Ovary (tissue), 10 donors: ENCODE measurements at places on chromosomes 6 and 20. TPM values are rescaled to one million over a fixed set of nuclear protein-coding genes. Genes with fewer than 3 reads are reported as not detected.

- no peaks in the 10 kb centered on the region for H3K36me3 ChIP-seq
- no peaks in the 10 kb centered on the region for H3K4me1 ChIP-seq
- H3K27me3 ChIP-seq: no peaks in the 10 kb centered on the region
- no peak for DNase-seq
These were observed 70.8 kb downstream of the EYA2 start for GRCh38 chr20:46965477-46965876.

DNA sequence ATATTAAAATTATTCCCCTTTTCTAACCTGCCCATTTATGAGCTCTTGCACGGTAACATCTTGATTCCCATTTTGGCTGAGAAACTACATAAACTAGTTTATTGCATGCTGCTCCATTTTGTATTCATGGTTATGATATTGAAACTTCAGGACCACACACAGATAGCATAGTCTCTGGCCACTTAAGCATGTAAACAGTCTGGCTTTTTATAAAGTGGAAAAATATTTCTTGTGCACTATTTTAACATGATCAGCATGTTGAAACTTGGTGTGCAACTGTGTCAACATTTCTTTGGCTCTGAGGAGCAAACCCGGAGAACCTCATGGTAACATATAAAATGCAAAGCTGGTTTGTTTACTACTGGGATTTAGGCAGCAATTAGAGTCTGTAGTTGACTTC is 70.7 kb downstream of the SLX4IP start:
- DNase-seq: no peak
- no peaks in the 10 kb centered on the region for H3K36me3 ChIP-seq
- H3K4me1 ChIP-seq: peaks cover 26% of the 10 kb centered on the region
- H3K27ac ChIP-seq: no peak overlapping the region

DNA sequence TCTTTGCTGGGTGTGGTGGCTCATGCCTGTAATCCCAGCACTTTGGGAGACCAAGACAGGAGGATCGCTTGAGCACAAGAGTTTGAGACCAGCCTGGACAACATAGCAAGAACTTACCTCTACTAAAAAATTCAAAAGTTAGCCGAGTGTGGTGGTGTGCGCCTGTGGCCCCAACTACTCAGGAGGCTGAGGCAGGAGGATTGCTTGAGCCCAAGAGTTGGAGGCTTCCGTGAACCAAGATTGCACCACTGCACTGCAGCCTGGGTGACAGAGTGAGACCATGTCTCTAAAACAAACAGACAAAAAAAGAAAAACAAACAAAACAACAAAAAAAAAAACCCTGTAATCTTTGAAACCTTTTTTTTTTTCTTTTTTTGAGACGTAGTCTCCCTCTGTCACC is 67.5 kb downstream of the CAP2 start:
- no peaks in the 10 kb centered on the region for H3K4me1 ChIP-seq
- H3K27me3 ChIP-seq: no peaks in the 10 kb centered on the region
- no peak for DNase-seq
- no peaks in the 10 kb centered on the region for H3K36me3 ChIP-seq
- no peak overlapping the region for H3K27ac ChIP-seq

- no peak for DNase-seq
- H3K27me3 ChIP-seq: no peaks in the 10 kb centered on the region
- no peaks in the 10 kb centered on the region for H3K4me1 ChIP-seq
- H3K36me3 ChIP-seq: no peaks in the 10 kb centered on the region
- no peak overlapping the region for H3K4me3 ChIP-seq
These were observed 110.0 kb downstream of the PPP1R14C start for GRCh38 chr6:150252714-150253444.

Gene NPEPL1
- total RNA-seq: 22.7 TPM

Gene MAP7
- total RNA-seq: 13.0 TPM
